ENCODE measurements at places on chromosomes 2 and 18.

GRCh38 chr18:22132763-22133162, 36.6 kb upstream of the GATA6 start:
- no peak for DNase-seq

DNA sequence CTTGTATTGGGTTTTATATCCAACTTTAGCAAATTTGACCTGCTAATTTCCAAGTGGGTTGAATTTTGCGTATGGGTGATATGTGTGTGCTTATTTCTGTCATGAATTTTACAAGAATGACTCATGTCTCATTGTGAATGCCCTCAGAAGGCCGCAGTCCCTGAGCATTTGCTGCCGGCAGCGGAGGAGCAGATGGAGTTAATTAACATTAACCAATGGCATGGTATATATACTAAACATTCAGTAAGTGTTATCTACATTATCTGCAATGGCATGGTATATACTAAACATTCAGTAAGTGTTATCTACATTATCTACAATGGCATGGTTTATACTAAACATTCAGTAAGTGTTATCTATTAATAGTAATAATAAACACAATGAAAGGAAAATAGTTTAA, 90.1 kb downstream of the DOK6 start:
- no peak for DNase-seq

GRCh38 chr2:240240781-240241180, 100.3 kb upstream of the OTOS start:
- DNase-seq = no peak

GRCh38 chr2:25257931-25258846, 83.5 kb downstream of the DNMT3A start:
- no peak for DNase-seq

- no peak for DNase-seq
Observed at GRCh38 chr2:9355716-9356115, 67.6 kb downstream of the ITGB1BP1 start.

- DNase-seq = no peak
Observed at GRCh38 chr2:23158306-23158705, 226.7 kb upstream of the KLHL29 start.

DNA sequence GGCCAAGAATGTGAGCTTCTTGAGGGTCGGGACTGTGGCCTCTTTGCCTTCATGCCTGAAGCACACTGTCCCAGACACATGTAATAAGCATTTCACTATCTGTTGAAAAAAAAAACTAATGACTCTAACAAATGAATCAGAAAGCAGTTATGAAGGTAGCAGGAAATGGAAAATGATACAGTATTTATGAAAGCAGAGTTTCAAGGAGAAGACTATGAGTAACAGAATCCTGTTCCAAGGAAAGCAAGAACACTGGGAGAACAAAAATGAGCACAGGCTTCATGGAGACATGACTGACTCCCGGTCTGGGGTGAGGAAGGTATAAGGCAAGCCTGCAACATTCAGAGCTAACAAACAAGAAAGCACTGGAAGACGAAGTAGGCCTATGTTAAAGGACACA, 190.8 kb downstream of the RNF152 start:
- no peak for DNase-seq

GRCh38 chr2:64779117-64779690, 125.5 kb upstream of the SERTAD2 start:
- no peak for DNase-seq

GRCh38 chr2:233837694-233838229, 16.6 kb downstream of the HJURP start:
- DNase-seq = no peak

GRCh38 chr2:26938399-26939118, 31.9 kb upstream of the MAPRE3 start:
- DNase-seq = no peak

DNA sequence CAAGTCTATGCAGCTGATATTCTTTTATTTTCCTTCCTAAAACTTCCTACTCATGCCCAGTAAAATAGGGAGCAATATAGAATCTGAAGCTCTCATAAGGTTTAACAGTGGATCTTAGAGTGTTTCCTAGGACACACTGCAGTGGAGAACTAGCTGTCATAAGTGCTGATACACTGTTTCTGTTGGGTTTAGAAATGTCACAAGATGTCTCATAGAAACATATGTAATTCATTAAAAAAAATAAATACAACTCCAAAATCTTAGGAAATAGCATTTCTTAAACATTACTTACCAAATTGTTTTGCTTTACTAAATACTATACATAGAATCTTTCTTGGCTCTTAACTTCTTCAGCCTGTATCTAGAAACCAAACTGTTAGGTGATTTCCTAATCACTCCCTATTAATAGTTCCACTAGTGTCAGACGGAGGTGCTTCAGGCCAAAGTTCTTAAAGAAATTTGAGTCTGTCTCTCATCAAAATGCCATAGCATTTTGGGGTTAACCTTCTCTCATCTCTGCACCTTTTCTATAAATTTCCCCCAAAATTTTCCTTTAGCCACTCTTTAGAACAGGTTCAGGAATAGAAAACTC, 93.7 kb downstream of the CERKL start:
- no peak for DNase-seq

GRCh38 chr18:70287731-70288130, 1.1 kb upstream of the SOCS6 start:
- no peak for DNase-seq

- DNase-seq = no peak
Observed at GRCh38 chr2:186962085-186962747, 113.2 kb upstream of the ZSWIM2 start.

GRCh38 chr2:71556692-71557250, 103.4 kb downstream of the DYSF start:
- DNase-seq = no peak

DNA sequence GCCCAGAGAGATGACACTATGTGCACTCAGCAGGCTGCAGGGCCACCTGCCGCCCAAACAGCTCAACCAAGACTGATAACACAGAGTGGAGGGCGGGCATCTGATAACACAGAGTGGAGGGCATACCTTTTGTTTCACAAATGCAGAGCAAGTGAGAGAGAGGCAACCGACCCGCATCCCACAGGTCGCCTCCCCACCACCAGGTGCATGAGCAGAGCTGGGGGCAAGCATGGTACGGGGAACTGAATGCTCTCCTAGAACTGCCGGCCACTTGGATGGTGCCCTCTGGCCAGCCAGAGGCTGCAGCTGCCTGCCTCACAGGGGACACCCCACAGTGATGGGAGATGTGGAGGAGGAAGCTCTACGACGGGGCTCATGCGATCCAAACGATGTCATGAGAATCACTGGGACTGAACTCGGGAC, 49.5 kb downstream of the ANO7 start:
- DNase-seq = no peak

DNA sequence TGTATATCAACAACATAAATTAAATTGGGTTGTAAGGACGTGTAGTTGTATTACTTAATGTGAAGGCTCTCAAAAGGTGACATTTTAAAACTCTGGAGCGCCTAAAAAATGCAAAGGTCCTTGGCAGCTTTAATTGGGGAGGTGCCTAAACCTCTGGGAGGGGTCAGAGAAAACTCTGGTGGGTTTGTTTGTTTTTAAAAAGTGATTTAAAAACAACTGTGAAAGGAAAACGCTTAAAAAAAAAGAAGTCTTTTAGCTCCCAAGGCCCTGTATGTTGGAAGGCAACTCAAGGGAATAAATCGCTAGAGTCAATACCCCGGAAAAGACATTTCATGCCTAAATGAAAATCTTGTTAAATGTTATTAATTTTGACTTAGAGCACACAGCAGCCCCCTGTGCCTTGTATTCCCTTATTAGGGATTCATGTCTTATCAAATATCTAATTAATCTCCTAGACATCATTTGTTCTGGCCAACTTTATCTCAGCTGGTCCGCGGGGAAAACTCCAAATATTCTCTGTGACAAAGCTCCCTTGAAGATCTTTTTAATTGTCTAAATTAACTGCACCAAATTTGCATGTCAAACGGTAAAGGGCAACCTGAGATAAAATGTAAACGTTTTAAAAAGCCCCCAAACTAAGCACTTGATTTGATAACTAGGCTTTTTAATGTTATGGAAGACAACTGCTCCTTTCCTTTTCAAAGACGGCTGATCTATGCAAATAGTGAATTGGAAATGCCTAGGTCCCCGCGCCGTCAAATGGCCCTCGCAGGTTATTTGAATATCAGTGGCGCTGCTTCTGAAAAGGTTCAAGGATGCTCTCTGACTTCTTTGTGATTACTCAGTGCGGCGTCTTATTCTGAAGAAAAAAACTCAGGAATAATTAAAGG, 4.2 kb downstream of the SP9 start:
- DNase-seq = no peak

- DNase-seq = no peak
Observed at GRCh38 chr18:6044773-6045172, 149.5 kb upstream of the TMEM200C start.

DNA sequence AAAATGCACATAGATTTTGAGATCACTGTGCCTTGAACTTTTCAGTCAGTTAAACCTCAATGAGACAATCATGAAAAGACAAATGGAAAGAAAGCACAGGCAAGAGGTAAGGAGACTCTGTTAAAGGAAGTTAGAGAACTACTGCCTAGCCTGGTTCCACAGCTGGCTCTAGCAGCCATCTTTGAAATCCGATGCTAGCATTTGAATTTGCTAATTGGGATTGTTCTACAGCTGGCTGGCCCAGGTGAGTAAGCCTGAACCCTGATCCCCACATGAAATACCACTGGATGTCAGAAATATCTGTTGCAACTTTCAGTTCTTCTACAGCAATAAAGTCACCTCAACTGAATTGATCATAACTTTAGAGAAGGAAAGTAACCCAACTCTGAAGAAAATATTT, 315.2 kb upstream of the CHAC2 start:
- no peak for DNase-seq

- no peak for DNase-seq
Observed at GRCh38 chr2:237488901-237489860, 2.1 kb downstream of the MLPH start.

DNA sequence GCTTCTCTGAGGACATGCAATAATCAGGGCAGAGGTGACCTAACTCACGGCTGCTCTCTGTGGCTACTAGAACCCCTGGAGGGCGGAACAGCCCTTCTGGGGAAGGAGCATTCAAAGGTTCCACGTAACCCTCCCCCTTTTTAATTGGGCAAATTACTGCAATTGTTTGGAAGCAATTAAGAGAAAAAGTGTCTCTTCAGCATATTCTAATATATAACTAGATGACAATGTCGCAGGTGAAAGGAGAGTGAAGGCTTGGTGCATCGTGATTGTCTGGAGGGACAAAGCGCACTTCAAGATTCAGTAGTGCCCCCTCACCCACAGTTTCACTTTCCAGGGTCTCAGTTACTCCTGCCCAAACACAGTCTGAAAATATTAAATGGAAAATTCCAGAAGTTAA, 720.8 kb downstream of the DCDC2C start:
- DNase-seq = no peak

DNA sequence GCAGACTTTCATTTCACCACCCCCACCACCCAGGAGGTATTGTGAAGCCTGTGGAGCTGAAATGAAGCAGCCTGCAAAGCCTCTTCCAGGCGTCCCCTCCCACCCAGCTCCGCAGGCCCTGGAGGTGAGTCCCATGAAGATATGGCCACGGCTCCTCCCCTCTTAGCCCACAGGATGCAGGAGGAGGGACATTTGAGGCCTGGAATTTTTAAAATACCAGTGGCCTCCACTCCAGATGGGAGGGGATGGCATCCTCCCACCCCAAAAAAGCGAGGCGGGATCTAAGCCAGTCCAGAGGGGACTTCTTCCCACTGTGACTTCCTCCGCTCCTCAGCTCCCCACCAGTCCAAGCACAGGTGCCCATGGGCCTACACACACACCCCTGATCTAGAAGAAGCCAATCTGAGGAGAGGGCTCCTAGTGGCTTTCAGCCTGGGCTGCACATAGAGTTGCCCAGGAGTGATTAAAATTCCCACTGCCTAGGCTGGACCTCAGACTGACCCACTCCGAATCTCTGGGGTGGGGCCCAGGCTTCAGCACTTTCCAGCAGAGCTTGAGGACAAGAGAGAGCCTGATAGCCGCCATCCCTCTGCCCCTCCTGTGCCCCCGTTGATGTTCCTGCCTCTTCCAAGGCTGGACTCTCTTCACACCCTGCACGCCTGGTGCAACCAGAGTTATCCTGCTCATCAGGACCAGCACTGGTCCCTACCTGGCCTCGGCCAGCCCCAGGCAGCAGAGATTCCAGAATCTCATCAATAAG, 206.9 kb downstream of the TNS1 start:
- DNase-seq = no peak

DNA sequence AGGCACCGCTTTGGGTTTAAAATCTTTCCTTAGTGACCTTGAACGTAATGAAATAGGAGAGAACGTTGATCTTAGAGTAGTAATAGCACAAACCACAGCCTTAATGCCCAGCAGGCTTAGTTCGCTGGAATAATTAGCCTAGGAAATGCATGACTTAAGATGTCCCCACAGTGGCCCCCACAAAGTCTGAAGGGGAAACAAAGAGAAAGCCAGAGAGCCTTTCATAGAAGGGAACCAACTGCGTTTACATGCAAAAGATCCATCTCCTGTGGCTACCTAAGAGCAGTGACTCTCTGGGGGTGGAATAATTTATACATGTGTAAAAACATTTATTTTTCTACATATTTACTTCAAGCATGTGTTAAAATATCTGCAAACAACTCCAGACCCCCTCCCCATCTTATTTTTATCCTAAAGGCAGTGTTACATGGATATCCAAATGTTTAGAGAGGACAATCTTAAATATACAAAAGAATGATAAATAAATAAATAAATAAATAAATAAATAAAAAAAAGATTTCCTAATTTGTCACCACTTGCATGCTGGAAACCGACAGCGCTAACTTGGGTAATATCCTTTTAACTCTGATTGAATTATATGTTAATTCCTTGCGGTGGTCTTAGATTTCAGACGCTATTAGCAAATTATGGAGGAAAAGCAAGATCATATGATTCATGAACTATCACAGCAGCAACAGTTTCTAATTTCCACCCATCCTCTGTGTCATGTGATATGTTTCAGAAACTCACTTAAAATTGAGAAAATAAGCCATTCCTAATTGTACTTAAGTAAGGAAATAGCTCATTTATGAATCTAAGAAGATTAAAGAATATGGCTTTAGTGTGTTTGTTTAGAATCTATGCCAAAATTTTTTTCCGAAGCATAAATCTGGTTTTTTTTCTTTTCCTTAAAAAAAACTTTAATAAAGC, 23.4 kb upstream of the CYP1B1 start:
- DNase-seq = no peak

GRCh38 chr2:40208463-40208862, 243.4 kb downstream of the SLC8A1 start:
- DNase-seq = no peak

DNA sequence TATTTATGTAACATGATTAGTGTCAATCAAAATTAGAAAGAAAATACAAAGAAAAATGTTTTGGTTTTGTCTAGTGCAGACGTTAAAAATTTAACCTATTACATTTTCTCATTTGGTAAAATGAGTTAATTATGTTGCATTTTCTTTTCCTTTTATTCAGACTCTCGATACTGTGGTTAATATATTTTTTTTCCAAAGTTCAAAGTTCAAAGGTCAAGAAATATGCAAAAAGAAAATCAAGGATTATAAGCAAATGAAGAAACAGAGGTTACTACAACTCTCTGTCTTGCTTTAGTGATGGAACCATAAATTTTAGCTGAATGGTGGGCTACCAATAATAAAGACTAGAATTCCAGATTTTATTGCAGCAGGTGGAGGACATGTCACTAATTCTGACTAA, 133.3 kb upstream of the TFPI start:
- no peak for DNase-seq
